ENCODE measurements at places on chromosomes 16 and 17.

GRCh38 chr17:69470702-69471101, 56.2 kb downstream of the MAP2K6 start:
- no peak for DNase-seq

- no peak for DNase-seq
Observed at GRCh38 chr17:45873728-45874127, 20.6 kb upstream of the MAPT start.

DNA sequence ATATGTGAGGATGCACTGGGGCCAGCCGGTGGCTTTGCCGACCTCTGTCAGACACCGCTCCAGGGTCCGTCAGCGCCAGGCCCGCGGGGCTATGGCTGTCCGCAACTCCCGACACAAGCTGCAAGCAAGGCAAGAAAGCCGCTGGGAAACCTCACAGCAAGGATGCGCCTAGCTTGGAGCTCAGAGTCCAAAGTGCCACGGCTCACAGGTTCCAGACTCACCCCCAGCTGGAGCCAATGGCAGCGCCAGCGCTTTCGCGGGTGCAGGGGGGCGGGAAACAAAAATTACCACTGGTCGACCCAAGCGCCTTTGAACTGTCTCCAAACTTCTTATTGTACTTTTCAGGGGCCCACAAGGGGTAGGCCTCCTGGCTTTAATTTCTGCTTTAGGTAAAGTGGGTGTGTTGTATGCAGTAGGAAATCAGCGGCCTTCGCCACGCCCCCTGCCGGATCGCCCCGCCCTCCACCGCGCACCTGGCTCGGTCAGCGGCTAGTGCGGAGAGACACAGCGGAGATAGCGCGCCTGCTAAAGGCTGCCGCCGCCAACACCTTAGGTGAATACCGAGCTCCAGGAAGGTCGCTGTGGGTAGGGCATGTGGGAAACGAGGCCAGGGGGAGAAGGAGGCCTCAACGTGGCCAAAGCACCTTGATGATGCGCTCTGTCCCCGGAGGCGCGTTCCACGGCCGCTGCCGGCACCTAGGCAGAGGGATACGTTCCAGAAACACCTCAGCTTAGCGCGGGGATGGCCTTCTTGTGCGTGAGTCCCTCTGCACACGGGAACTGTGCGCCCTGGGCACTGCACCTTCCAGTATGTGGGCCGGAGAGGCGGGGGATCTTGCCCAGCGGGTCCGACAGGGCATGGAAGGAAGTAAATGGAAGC, 61.0 kb upstream of the RBL2 start:
- DNase-seq = peak; percentile 61

GRCh38 chr17:42850954-42851353, at the start of gene AOC3:
Gene AOC3 (plus strand): TSS chr17:42851199. CDS start chr17:42851344, 145 bp downstream.
- DNase-seq = no peak

GRCh38 chr16:9680019-9680655, 502.1 kb downstream of the GRIN2A start:
- DNase-seq = no peak

GRCh38 chr17:5526821-5527598, 40.6 kb downstream of the MIS12 start:
- DNase-seq = peak; percentile 23

GRCh38 chr17:80468242-80468641, 8.2 kb downstream of the NPTX1 start:
- no peak for DNase-seq

DNA sequence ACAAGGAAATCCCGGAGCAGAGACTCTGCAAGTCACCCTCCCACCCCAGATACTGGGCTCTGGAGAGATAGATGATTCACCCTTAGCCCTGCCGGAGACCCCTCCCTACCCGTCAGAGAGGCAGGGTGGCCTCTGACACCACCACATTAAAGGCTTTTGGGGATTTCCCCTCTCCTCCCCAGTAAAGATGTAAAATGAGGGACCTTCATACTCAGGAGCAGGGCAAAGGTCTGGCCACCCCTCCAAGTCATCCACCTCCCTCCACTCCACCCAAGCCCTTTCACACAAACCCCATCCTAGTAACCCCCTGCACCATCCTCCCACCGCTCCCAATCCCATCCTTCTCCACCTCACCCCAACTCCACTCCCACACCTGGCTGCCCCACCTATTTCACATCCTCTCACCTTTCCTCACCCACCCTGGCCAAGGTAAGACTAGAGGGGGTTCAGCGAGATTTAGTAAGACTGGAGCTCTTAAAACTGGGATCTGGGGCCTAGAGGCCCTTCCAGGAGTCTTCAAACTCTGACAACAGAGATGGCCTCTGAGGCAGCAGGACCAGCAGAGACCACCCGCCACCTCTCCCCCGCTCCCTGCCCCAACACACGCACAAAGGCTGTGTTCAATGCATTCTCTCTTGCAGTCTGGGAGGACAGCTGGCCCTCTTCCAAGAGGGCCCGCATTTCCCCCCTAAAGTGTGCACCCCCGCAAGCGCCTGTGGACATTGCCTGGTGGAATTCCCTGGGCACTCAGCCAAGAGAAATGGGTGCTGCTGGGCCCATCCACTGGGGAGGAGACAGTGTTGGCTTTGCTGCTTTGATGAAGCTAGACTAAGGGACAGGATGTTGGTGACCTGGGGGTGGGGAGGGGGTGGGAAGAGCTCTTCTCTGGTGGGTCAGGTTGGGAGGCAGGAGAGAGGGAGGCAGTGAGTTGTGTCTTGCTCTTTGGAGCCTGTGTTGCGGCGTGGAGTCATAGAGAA, 1.1 kb downstream of the ABAT start:
- DNase-seq = peak; percentile 43

DNA sequence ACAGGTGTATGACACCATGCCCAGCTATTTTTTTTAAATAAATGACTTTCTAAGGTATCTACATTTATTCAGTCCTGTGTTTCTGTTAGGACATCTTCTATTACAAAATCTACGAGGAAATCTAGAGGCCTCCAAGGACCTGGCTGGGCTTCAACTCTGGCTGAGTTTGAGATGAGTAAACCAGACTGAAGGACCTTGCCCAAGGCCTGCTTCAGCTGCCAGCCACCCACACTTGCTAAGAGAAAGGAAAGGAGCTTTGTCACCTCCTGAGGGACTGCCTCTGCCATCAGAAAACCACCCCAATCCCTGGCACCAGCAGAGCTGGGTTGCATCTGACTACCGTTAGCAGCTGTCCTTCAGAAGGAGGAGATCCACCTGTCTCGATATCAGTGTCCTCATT, 1.3 kb upstream of the MYO1D start:
- DNase-seq = no peak

- no peak for DNase-seq
Observed at GRCh38 chr16:58222532-58223316, 24.8 kb upstream of the CSNK2A2 start.

DNA sequence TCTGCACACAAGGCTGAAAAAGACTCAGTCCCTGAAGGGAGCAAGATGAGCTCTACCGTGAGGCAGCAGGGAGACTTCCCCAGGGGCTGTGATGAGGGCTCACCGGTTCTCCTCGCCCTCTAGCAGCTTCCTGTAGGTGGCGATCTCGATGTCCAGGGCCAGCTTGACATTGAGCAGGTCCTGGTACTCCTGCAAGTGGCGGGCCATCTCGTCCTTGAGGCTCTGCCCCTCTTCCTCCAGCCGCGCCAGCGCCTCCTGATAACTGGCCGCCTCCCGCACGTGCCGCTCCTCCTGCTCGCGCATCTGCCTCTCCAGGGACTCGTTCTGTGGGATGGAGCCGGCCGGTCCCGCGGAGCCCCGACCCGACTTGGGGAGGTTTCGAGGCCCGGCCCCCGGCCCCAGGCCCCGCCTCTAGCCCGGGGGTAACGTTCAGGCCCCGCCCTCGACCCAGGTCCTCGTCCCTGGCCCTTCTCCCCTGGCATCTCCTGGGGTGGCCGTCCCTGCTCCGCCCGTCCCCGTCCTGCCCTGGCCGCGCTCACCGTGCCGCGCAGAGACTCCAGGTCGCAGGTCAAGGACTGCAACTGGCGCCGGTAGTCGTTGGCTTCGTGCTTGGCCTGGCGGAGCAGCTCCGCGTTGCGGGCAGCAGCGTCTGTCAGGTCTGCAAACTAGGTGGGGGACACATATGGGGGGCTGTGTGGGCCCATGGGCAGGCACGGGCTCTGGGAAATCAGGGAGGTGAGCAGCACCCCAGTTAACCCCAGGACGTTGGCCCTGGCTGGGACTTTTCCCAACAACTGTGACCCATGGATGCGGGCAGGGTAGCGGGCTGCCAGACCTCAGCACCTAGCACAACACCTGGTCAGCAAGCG, 3.9 kb downstream of the GFAP start:
- DNase-seq = peak; percentile 23

GRCh38 chr16:80100846-80101451, 439.8 kb upstream of the DYNLRB2 start:
- DNase-seq = no peak

DNA sequence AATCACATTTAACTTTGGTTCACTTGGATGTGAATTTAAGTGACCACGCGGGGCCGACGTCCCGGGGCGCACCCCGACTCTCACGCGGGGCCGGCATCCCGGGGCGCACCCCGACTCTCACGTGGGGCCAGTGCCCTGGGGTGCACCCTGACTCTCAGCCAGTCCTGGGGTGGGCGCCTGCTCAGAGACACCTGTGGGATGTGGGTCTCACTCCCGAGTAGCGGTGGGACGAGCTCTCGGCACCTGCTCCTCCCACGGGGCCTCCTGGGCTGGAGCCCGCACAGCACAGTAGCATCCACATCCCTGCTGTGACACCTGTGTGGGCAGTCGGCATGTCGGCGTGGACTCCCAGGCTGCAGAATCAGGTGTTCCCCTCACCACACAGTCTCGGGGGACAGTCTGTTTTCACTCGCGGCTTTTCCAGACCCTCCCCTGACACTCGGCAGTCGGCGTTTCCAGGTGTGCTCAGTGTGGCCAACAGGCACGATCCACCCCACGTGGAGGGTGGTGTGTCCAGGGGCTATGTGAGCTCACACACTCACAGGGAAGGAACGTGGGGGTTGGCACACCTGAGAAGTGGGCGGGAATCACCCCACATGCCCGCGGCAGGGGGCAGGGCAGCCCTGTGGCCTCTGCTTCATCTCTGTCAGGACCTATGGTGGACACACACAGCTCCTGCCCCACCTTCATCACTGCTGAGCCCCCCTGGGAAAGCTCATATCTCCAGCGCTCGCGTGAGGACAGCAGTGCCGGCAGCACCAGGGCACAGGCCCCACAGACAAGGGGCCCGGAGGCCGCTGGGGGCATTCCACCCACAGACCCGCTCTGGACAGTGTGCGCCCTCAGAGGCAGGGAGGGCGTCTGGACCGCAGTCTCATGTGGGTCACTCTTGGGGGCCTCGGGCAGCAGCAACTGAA, 51.8 kb downstream of the LMF1 start:
- no peak for DNase-seq

GRCh38 chr17:47686276-47686635, 7.7 kb upstream of the TBKBP1 start:
- DNase-seq = no peak

DNA sequence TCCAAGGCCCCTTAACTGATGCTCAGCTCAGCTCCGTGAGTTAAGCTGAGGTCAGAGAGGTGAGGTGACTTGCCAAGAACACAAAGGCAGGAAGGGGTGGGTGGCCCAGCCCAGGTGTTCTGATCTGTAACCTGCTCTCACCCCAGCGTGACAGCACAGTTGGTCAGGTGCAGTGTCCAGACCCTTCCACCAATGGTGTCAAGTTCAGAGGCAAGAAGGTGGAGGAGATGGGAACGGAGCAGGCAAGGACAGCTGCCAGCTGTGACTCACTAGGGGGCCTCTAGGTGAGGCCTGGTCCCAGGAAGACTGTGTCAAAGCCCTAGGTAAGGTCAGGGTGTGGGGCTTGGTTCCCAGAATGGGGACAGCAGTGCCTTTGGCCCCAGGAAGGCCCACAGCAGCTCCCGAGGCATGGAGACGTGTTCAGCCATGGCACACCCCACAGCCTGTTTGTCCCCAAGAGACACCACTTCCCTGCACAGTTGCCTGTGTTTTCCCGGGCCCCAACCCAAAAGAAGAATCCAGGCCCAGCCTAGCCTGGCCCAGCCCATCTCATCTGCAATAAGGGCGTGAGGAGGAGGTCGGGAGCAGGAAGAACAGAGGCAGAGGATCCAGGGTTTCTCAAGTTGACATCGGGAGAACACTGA, 7.2 kb downstream of the WFIKKN2 start:
- DNase-seq = no peak

DNA sequence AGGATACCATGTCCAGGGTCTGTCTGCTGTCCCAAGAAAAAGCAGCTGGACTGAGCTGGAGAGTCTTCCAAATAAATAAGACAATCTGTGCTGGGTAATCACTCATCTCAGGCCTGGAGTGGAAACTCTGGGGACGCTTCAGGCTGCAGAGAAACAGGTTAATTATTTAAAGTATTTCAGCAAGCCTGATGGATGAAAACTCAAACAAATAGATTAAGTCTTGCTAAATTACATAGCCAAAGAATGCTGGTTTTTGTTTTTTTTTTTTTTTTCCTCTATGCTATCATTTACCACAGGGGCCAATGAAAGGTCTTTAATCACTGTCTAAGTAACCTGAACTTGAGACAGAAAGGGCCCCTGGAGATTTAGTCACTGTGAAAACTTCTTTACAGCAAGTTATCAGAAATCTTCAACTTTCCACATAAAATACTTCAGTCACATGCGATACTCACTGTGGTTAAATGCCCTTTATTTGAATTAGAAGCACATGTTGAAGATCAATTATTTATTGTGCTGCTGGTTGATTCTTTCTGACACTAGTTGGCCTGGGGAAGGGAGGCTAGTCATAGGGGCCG, 31.0 kb upstream of the KCNJ2 start:
- DNase-seq = no peak

GRCh38 chr17:46984341-46984740, 5.3 kb upstream of the RPRML start:
- DNase-seq = no peak

DNA sequence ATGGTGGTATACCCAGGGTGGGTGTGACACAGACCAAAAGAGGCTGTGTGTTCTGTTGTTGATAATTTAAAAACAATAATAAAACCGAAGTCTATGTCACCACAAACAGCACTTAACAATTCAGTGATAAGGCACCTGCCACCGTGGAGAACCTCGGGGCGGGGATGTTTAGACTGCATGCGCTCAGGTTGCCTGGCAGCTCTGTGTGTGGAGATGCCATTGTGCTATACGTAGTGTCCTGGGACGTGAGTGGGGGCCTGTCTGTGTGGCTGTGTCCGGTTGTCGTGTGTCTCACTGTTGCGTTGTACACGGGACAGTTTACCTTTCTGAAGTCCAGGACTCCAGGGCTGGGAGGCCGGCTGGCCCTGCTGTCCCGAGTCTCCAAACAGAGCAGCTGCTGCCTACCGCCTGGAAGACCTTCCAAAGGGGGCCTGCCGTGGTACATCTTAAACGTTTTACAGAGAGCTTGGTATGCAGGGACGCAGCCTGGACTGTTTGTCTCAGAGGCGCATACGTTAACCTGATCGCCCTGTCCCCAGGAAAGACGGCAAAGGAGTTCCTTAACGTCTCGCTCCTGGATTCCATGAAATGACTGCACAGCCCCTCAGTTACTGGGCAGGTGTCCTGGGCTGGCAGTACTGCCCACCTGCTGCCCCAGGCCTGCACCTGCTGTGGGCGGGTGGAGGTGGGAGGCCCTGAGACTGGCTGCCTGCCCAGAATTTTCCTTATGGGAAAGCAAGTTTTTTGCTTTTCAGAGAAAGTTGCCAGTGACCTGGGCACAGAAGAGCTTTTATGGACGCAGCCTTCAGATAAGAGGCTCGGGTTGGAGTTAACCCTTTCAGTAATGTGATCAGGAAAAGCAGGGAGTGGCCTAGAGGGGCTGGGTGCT, 19.0 kb downstream of the SPIRE2 start:
- DNase-seq = no peak

- no peak for DNase-seq
Observed at GRCh38 chr17:69134112-69134511, 7.6 kb downstream of the ABCA6 start.
